Stimulated activated CD4-positive, alpha-beta T cell treated with anti-CD3 and anti-CD28 coated beads, Interleukin-4, amount 100 ng/mL, for 4 hours (primary cell): ENCODE measurements at places on chromosomes 4 and X.

DNA sequence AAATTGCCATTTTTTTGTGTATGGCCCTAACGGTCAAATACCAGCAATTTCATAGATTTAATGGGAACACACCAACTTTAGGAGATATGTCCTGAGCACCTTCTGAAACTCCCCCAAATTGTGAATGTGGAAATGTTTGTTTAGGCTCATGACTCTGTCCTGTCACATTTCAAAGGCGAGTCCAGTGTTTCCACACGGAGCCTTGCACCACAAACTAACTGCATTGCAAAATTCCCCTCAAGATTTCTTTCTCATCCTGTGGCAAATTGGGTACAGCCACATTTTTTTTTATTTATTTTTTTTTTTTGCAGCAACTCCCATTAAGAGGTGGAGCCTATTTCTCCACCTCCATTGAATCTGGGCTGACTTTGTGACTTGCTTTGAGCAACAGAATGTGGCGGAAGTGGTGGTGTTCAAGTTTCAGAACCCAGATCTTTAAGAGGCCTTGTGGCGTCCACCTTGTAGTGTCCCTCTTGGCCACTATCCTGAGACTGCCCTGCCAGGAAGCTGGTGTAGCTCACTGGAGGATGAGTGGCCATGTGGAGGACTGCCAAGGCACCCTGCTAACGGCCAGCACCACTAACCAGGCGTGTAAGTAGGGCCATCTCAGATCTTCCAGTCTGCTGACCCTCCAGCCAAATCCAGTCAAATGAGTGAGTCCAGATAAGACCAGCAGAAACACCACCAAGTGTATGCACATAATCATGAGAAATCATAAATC lies 172.4 kb upstream of the SCML1 start:
- DNase-seq, result no peak

- DNase-seq, result no peak
Measured at GRCh38 chr4:29131304-29131703, 1588.9 kb upstream of the PCDH7 start.

GRCh38 chr4:128768373-128768996 lies 41.0 kb upstream of the JADE1 start:
- no peak for DNase-seq

GRCh38 chr4:6727943-6728250 lies 11.9 kb downstream of the BLOC1S4 start:
- no peak for DNase-seq

- no peak for DNase-seq
Measured at GRCh38 chrX:2511326-2511725, 10.6 kb upstream of the DHRSX start.
